GM23338 (cell line): ENCODE measurements at places on chromosomes 4 and X. TPM values are rescaled to one million over a fixed set of nuclear protein-coding genes. Genes with fewer than 3 reads are reported as not detected.

Gene CT45A3
- total RNA-seq: not detected in 2 replicates

Gene GAB3
- total RNA-seq: 0.50 and 1.8 TPM in 2 replicates

Gene VEGFD
- total RNA-seq: not detected in 2 replicates

Gene RASL11B
- 97.0 and 100.0 TPM in 2 replicates for total RNA-seq

Gene SSX4B
- total RNA-seq: 0.19 TPM in 1 of 2 replicates, not detected in the other

Gene SATL1
- total RNA-seq: 0.14 TPM in 1 of 2 replicates, not detected in the other

Gene C4orf54
- not detected in 2 replicates for total RNA-seq

Gene NHSL2
- 7.0 and 9.5 TPM in 2 replicates for total RNA-seq

Gene DACH2
- total RNA-seq: 3.0 and 4.6 TPM in 2 replicates

Gene TMPRSS11A
- total RNA-seq: not detected in 2 replicates

Gene ASMT
- total RNA-seq: 2.4 TPM in 1 of 2 replicates, not detected in the other

Gene GNRHR
- not detected in 2 replicates for total RNA-seq

Gene DNAJB14
- 24.9 and 26.7 TPM in 2 replicates for total RNA-seq

Gene PCDH10
- total RNA-seq: 4.0 and 5.6 TPM in 2 replicates

Gene FGF2
- 84.4 and 96.0 TPM in 2 replicates for total RNA-seq

Gene GYPA
- total RNA-seq: not detected in 2 replicates

Gene PHOX2B
- not detected in 2 replicates for total RNA-seq

Gene CLDN22
- total RNA-seq: not detected in 2 replicates

Gene HSFX3
- total RNA-seq: not detected in 2 replicates

Gene LIMCH1
- total RNA-seq: 1.5 and 4.4 TPM in 2 replicates

Gene TREX2
- 1.7 and 4.6 TPM in 2 replicates for total RNA-seq

Gene DOCK11
- 12.3 and 14.6 TPM in 2 replicates for total RNA-seq

Gene SLC34A2
- 0.80 and 5.7 TPM in 2 replicates for total RNA-seq

Gene AWAT2
- not detected in 2 replicates for total RNA-seq

Gene PABPC4L
- 4.6 and 5.0 TPM in 2 replicates for total RNA-seq

Gene EPHA5
- total RNA-seq: 0.12 and 0.24 TPM in 2 replicates

Gene UBE2K
- 97.7 and 113 TPM in 2 replicates for total RNA-seq

Gene AREG
- total RNA-seq: not detected in 2 replicates

Gene WDR19
- total RNA-seq: 21.0 and 23.7 TPM in 2 replicates

Gene ASB11
- not detected in 2 replicates for total RNA-seq

Gene XPNPEP2
- total RNA-seq: not detected in 2 replicates

Gene CT45A5
- total RNA-seq: not detected in 2 replicates

Gene MFSD8
- 23.6 and 33.3 TPM in 2 replicates for total RNA-seq

Gene ADH7
- not detected in 2 replicates for total RNA-seq

Gene FAM149A
- total RNA-seq: 13.3 and 22.5 TPM in 2 replicates

Gene LAGE3
- total RNA-seq: 60.3 and 71.0 TPM in 2 replicates

Gene TMEM144
- total RNA-seq: 1.7 and 2.8 TPM in 2 replicates

Gene MBNL3
- 2.4 and 3.0 TPM in 2 replicates for total RNA-seq

Gene CT45A6
- not detected in 2 replicates for total RNA-seq

Gene AGTR2
- not detected in 2 replicates for total RNA-seq

Gene CITED1
- total RNA-seq: 0.45 and 2.1 TPM in 2 replicates

Gene EIF2S3
- total RNA-seq: 246 and 323 TPM in 2 replicates

Gene STBD1
- total RNA-seq: 2.6 and 3.8 TPM in 2 replicates

Gene TEX11
- total RNA-seq: 0.85 and 1.0 TPM in 2 replicates

Gene NEUROG2
- not detected in 2 replicates for total RNA-seq

Gene JAKMIP1
- total RNA-seq: 5.1 and 5.9 TPM in 2 replicates

Gene SPANXD
- total RNA-seq: not detected in 2 replicates
